ENCODE measurements at places on chromosomes 1 and 21.

DNA sequence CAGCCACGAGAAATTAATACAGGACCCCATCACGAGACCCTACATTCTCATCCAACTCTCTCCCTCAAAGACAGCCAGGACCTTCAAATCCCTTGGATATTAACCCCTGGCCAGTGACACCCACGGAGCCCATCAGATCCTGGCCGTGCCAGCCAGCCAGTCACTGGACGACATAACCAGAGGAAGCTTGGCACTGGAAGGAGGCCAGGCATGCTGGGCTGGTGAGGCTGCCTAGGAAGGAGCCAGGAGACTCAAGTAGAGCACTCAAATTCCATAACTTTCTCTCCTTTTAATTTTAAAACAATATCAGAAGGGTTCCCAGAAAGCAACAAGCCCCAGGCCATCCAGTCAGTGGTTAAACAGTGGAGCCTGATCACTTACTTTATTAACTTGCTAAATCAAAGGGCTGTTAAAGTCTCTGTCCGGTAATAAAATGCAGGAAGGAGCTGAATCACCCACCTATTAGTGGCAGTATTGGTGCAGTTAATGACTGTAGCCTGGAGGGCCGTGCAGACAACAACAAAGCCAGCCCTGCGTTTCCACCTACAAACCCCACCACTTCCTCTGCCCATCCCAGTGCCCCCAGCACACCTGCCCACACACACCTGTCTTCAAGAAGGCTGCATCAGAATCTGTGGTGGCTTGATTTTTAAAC, 78.0 kb downstream of the HIVEP3 start:
- peak; percentile 51 for DNase-seq

DNA sequence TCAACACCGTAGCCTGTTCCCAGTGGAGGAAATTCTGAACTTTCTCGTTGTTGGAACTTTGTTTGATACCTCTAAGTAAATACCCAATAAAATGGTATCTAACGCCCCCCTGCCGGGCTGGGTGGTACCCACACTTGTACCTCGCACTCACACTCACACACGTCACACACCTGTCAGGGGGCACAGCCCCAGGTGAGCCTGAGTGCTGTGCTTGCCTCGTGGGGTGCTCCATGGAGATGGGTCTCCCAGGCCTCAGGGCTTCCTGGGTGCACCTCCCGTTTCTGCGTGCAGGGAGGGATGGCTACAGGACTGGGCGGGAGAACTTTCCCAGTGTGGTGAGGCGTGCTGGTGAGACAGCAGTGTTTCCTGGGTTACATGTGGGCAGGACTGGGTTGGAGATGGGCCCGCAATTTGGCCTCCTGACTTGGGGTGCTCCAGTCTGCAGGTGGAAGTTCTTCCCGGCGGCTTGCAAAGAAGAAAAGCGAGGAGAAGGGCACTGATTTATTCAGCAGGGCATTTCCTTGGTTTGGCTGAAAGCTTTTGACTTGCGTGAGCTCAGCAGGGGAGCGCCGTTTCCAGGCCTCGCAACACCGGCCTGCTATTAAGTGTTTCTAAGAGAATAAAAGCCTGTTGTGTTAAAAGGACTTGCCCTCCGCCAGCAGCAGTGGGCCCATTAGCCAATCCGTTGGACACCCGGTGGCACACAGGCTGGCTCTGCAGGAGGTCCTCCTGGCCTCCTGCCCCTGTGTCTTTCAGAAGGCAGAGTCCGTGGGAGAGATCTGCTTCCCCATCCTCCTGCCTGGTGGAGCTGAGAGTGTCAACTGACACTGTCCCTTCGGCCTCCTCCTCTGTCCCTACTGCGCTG, 79.7 kb downstream of the KIF26B start:
- no peak for DNase-seq

DNA sequence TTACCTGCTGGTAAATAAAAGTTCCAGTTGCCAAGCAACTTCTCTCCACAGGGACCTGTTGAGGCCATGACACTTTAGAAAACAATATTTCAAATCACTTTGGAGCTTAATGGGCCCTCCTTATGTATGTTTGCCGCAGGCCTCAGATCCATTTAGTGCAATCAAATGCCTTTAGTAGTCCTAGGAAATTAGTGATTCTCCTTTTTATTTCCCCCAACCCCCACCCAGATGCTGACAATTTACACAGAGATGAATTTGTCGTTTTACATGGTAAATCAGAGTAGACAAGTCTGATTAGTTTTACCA, 83.6 kb downstream of the CLIC4 start:
- no peak for DNase-seq

GRCh38 chr21:46461909-46462308, 3.2 kb downstream of the DIP2A start:
- no peak for DNase-seq

DNA sequence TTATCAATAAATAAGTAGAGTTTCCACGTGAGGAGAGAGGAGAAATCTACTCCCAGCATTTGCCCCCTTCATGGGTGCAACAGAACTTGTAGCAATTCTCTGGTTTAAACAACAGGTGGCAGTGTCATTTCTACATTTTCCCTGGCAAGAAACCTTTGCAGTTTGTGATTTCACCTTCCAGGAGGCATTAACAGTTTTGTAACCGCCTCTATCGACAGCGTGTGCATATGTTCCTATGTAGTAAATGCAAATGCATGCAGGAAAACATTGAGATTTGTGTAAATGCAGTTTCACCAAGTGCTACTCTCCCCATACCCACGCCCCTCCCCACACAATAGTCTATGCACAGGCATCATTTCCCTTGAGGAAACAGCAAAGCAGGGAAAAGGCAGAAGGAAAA, 494.7 kb downstream of the SMYD3 start:
- DNase-seq: peak; percentile 41

- no peak for DNase-seq
These were observed 27.9 kb downstream of the CHD5 start for GRCh38 chr1:6152181-6152580.

- DNase-seq: no peak
These were observed 47.1 kb downstream of the GPR88 start for GRCh38 chr1:100584761-100585745.

GRCh38 chr1:167345386-167345733, 124.7 kb downstream of the POU2F1 start:
- DNase-seq: no peak

DNA sequence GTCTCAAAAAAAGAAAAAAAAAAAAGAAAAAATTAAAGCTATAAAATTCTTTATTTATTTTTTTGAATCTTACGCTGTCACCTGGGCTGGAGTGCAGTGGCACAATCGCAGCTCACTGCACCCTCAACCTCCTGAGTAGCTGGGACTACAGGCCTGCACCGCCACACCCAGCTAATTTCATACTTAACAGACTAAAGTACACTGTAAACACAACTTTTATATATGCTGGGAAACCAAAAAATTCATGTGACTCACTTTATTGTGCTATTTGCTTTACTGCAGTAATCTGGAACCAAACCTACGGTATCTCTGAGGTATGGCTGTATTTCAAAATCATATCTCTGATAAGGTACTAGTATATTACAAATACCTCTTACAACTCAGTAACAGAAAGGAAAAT, 40.3 kb downstream of the HSF2BP start:
- DNase-seq: no peak

GRCh38 chr1:29601021-29601420, 364.7 kb downstream of the PTPRU start:
- DNase-seq: no peak

- DNase-seq: no peak
These were observed 14.6 kb downstream of the IKBKE start for GRCh38 chr1:206484901-206485300.

GRCh38 chr1:110205591-110206155, 4.4 kb upstream of the KCNC4 start:
- DNase-seq: no peak

GRCh38 chr1:155073377-155074242, 5.0 kb upstream of the EFNA3 start:
- DNase-seq: no peak

DNA sequence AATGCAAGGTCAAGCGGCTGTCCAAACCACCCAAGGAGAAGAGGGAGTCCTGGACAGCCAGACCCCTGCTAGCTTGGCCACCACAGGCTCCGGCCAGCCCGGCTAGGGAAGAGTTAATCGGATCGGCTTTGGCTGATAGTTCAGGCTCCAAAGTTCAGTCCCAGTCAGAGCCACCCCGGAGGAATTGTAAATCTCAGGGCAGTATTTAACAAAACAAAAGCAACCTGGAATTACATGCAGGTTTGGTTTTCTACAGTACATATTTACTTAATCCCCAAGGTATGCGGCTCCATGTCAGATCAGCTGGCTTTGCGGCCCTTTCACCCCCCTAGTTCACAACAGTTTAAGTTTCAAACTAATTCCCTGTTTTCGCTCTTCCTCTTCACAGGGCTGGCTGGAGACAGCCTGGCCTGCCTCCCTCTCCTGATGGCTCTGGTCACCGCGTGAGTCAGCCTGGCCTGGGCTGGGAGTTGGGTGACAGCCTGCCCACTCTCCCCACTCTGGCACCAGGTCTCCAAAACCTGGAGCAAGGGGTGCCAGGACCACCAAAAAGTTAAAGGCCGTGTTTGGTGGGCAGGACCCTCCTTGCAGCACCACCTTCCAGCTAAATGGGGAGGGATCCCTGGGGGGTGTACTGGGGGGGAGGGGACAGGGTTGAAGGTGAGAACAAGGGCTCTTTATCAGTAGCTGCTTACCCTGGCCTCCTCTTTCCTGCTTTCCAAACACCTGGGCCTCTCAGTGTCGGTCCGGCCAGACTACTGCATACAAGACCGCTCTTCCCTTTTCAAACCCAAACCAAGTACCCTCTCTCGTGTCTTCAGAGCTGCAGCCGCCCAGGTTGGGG, 1.9 kb downstream of the DHRS3 start:
- peak; percentile 48 for DNase-seq

DNA sequence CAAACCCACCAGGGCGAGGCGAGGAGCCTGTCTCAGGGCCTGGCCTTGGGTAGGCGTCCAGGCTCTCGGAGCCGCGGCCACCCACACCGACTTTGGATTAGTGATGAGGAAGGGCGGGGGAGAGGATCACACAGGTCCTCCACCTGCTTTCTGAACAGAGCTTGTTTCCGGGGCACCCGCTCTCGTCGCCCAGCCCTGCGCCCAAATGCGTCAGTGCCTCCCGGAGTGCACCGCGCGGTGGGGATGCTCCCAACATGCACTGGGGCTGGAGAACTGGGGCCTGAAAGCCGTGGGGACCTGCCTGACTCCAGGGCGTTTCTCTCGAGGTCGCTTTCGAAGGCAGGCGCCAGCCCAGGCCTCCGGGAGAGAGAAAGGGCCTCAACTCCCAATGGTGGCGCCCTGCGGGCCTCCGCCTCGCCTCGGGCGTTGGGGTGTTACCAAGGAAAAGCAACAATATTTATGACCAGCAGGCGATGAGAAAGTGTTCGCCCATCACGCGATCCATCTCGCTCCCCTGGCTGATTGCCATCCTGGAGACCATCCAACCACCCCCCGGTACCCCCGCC, 8.9 kb upstream of the LHX8 start:
- DNase-seq: no peak

DNA sequence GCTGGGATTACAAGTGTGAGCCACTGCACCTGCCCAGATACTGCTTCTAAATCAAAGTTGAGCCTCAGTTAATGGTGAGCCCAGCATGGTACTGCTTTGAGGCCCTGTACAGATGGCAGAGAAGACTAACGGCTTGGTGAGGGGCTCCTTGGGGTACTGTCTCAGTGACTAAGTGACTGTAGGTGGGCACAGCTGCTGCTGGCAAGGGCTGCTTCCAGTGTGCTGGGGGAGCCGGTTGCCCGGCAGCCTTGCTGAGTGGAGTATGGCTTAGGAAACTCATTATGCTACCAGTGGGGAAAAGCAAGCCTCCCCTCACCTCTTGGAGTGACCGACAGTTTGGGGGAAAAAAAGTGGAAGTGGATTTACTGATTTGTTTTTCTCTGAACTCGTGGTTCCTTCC, 23.6 kb upstream of the ARHGEF10L start:
- DNase-seq: no peak

GRCh38 chr1:239947801-239948200, 143.9 kb upstream of the FMN2 start:
- no peak for DNase-seq

- no peak for DNase-seq
These were observed 26.2 kb upstream of the KIF26B start for GRCh38 chr1:245128381-245129101.

GRCh38 chr1:176949033-176949662, 215.4 kb downstream of the ASTN1 start:
- DNase-seq: peak; percentile 46

GRCh38 chr1:100184536-100184935, 6.5 kb upstream of the LRRC39 start:
- no peak for DNase-seq

GRCh38 chr21:15436031-15436430, 293.8 kb upstream of the USP25 start:
- no peak for DNase-seq

GRCh38 chr1:78549891-78550290, 59.1 kb downstream of the PTGFR start:
- DNase-seq: no peak

GRCh38 chr21:31509194-31510017, 150.1 kb upstream of the SOD1 start:
- peak; percentile 27 for DNase-seq

DNA sequence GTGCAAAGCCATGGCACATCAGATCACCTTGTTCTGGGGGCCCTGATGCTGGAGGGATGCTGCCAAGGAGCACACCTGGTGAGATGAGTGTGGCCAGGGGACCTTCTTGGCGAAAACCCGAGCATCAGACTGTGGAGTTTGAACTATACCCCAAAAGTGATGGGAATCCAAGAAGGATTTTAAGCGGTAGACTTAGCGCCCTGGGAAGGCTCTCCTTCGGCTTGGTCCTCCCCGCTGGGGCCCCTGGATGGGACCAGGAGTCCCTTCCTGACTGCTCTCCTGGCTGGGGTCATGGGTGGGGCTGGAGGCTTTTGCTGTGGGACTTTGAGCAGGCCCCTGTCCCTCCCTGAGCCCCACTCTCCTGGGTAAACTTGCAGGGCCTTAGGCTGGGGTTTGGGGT, 10.5 kb downstream of the ZNF362 start:
- no peak for DNase-seq

GRCh38 chr21:15744926-15745325, 15.1 kb downstream of the USP25 start:
- DNase-seq: no peak

DNA sequence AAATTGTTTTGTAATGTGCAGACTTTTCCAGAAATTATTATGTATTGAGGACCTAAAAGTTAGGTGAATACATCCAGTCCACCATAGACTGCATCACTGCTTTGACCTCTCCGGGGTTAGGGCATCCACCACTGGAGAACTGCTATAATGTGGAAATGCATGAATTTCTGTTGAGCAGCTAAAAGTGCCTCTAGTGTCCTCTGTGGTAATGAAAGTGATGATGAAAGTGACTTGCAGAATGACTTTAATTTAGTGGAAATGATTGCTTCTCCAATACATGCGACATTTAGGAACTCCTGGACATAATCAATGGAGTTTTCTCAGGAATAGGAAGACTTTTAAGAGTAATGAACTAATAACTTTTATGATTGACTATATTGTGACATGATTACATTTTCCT, 170.8 kb downstream of the LBR start:
- no peak for DNase-seq

- DNase-seq: no peak
These were observed 73.6 kb downstream of the PGBD5 start for GRCh38 chr1:230352537-230352936.

DNA sequence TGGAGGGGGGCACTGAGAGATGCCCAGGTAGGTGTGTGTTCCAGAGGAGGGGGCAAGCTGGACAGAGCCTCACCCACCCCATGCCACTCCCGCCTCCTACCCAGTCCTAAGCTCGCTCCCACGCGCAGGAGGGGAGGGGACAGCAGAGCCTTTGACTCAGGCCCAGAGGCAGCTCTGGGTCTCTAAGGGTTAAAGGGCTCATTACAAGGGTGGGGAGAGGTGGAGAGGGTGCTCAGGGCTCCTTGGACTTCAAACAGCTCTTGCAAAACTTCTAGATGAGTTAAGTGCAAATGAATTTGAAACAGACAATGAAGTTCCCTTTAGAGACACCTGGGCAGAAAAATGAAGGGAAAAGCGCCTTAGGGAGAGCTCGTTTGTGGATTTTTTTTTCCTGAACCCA, 104.2 kb upstream of the CASZ1 start:
- no peak for DNase-seq

All from fibroblast of skin of right quadriceps (primary cell).